ENCODE measurements at places on chromosomes 11 and 22. TPM values are rescaled to one million over a fixed set of nuclear protein-coding genes. Genes with fewer than 3 reads are reported as not detected.

- no peak for DNase-seq
Observed at GRCh38 chr11:84289381-84289906, 1003.3 kb upstream of the CCDC90B start.

C1QTNF5 gene
- total RNA-seq = not detected

- no peak for DNase-seq
Observed at GRCh38 chr11:127559978-127560377, 559.4 kb upstream of the KIRREL3 start.

DNA sequence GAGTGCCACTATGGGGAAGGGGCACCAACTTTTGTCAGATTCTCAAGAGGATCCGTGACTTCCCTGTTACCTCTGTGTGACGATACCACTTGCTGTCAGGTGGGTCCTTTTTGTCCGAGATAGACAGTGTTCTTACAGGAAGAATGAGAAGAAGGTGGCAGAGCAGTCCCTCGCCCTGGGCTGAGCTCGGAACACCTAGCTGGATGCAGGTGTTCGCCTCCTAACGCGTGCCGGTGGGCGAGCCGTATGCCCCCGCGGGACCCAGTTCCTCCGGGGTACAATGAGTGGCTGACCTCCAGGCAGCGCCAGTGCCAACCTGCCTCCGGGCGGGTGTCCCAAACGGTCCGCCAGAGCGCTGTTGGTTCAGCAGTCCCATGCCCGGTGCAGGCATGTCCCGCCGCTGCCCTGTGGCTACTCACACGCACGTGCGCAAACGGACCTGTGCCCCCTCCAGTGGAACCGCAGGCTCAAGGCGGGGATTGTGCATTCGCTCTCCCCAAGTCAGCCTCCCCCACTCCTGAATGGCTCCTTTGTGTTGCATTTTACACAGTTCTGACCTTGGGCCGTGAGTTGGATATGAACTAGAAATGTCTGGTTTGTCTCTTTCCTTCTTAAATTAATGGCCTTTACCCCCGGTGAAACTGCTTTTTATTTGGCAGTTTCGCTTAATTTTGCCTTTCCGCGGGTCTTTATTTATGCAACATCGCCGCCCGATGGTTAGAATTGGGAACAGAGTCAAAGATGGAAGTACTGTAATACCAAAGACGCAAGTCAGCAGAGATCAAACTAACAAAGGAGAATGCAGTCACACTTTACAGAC is 1.1 kb upstream of the ABTB2 start:
- DNase-seq = peak; percentile 70

GP1BB gene
- 11.2 TPM for total RNA-seq

DNA sequence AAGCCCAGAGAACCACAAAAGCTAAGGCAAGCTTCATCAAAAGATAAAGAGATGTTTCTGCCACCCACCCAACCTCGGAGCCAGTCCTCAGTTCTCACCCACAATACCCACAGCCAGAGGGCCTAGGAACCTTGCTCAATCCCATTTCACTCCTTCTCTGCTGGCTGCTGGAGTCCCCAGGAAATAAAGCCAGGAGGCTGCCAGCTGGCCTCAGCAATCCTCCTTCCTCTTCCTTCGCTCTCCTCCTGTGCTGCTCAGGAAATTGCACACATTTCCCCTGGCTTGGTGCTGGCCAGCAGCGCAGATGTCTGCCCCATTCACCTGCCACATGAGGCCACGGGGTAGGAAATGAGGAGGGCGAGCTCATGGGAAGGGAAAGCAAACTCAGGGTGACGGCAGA is 91.8 kb upstream of the LDLRAD3 start:
- DNase-seq = no peak

- DNase-seq = peak; percentile 51
Observed at GRCh38 chr11:2860636-2861035, 24.9 kb downstream of the CDKN1C start.

RDX gene
- 40.8 TPM for total RNA-seq

DNA sequence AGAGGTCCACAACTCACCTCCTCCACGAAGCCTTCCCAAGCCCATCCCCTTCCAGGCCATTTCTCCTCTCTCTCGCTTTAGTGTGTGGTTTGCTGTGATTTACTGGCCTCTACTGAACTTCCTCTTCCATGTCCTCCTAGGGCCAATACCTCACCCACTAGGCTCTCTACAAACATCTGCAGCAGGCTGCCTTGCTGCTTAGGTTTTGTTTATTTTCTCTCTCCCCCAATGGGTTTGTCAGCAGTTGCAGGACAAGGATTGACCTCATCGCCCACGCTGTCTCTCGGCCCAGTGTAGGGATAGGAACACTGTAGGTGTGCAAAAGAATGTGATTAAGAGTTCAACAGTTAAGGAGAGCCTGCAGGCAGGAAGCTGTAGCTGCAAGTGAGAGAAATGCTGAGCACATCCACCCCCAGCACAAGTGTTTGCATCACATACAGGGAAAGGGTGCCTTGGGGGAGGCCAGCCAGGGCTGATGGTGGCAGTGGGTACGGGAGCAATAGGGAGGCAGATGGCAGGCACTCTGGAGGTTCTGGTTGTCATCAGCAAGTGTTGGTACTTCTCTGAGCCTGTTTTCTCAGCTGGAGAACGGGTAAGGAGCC is 1.4 kb downstream of the PC start:
- peak; percentile 66 for DNase-seq

- DNase-seq = no peak
Observed at GRCh38 chr22:29707010-29707409, 12.8 kb upstream of the CABP7 start.

DNA sequence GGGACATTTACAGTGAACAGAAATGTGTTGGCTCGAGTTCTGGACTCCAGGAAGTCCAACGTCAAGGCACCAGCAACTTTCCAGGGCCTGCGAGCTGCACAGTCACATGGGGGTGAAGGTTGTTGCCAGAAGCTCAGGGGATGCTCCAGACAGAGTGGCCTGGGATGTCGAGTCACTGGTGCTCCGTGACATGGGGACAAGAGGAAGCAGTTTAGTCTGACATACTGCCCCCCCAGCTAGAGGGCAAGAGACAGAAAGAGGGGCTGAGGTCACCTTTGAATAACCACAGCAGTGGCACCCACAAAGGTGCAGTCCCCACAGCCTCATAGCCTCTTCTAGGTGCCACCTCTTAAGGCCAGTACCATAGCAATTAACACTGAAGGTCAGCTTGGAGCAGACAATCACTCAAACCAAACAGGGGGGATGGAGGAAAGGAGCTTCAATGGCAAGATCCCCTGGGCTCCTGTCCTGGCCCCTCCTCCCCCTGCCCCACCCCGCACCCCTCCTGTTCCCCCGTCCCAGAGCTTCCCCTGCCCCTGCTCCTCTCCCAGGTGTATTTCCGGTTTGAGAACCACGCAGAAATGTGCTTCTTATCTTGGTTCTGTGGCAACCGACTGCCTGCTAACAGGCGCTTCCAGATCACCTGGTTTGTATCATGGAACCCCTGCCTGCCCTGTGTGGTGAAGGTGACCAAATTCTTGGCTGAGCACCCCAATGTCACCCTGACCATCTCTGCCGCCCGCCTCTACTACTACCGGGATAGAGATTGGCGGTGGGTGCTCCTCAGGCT is 3.8 kb downstream of the APOBEC3D start:
- no peak for DNase-seq

TEX54 gene
- not detected for total RNA-seq

C11orf86 gene
- total RNA-seq = not detected

- DNase-seq = no peak
Observed at GRCh38 chr11:68927280-68928135, 23.8 kb downstream of the IGHMBP2 start.

TMEM151A gene
- not detected for total RNA-seq

F2 gene
- 0.71 TPM for total RNA-seq

DNA sequence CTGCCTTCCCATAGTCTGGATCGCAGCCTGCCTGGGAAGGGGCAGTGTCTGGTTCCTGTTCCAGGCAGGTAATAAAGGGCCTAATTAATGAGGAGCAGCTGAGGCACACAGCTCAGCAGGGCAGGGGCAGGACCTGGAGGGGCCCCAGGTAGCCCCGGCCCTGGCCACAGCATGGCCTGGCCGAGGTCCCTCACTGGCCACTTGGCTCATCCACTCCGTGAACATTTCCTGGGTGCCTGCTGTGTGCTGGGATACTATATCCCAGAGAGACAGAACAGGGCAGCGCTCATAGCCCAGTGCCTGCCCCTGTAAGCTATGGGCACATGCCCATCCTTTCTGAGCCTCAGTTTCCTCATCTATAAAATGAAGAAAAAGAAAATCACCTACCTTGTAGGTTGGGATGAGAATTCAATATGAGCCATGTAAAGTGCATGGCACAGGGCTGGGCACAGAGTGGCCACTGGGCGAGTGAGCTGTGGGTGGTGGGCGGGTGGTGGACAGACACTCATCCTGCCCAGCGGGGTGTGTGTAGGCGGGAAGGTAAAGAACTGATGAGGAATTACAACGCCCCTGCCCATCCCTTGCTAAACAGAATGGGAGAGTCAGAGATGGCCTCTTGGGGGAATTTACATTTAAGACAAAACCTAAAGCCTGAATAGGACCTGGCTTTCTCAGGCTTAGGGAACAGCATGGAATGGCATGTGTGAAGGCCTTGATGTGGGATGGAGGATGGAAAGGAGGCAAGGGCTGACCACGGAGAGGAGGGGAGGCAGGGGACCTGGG is 9.2 kb downstream of the MYRF start:
- no peak for DNase-seq

VPREB1 gene
- not detected for total RNA-seq

DEPDC7 gene
- 2.5 TPM for total RNA-seq

- no peak for DNase-seq
Observed at GRCh38 chr11:19664886-19665548, 47.6 kb upstream of the NAV2 start.

ART1 gene
- total RNA-seq = not detected

DNA sequence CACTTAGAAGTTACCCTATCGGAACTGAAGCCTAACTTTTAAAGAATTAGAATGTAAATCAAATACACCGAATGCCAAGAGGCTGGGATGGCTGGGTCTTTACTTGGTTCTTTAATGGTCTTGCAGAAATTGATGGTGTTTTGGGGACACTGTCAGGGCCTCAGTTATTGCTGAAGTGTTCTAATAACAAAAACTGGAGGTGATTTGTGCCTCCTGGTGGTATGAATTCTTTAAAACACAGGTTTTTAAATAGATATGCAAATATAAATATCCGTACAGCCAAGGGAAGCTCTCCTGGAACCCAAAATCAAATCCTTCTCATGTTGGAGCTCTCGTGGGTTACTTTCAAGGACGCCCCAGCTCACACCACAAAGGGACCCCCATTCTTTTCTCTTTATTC is 19.3 kb upstream of the TMPRSS5 start:
- DNase-seq = no peak

GRCh38 chr11:45948356-45948755 is 25.9 kb downstream of the LARGE2 start:
- no peak for DNase-seq

DNA sequence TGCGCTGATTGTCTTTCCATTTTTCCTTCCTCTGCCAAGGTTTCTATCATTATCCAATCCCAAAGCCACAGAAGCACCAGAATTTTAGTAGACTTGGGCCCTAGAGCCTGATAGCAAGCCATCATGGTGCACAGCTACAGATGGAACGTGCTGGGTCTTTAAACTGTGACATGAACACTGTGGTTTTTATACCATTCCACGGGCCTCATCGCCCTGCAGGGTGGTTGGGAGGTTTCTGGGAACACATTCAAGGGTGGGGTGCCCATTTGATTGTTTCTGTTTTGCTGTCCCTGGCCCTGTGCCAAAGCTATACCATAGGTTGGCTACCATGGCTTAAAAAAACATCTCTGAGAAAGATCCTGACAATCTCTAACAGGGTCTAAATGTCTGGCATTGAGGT is 151.9 kb downstream of the CACNA1I start:
- DNase-seq = no peak

DNA sequence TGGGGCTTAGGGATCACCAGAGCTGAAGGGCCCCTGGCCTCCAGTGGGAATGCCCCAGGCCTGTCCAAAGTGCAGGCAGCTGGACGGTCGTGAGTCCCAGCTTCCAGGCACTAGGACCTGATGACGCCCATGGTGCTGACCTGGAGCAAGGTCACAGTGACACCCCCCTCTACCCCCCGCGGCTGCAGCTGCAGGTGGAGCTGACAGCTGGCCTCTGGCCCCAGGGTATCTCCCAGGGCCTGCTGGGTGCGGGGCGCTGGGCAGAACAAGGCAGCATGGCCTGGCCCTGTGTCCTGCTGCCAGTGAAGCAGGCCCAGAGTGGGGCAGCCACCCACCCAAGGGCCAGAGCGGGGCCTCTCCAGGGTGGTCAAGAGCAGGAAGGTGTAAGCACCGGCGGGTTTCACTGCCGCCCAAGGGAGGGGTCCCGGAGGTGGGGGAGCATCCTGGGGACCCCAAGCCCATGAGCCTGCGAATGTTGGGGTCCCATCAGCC is 553 bp upstream of the TCIRG1 start:
- no peak for DNase-seq

GRCh38 chr11:113261709-113262475 is 52.5 kb upstream of the TTC12 start:
- peak; percentile 4 for DNase-seq

DNA sequence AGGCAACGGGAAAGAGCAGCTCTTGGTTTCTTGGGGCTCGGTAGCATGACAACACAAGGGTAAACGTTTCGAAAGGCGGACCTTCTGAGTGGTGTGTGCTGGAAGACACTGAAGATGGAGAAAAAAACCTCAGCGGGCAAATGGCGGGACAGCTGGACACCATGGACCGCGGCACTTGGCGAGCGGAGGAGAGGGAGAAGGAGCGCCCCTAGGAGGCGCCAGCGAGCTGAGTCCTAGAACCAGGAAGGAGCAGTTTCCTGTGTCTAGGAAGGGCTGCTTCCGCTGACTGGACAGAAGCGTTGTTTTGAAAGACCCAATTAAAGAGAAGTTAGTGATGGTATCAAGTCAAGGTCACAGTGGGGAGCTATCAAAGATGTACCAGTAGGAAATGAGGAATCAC is 44.0 kb upstream of the OPCML start:
- DNase-seq = no peak

- no peak for DNase-seq
Observed at GRCh38 chr22:47391169-47392053, 629.0 kb downstream of the TBC1D22A start.

GRCh38 chr11:35432464-35432863 is 13.1 kb upstream of the SLC1A2 start:
- no peak for DNase-seq

GRCh38 chr22:27134315-27134701 is 476.9 kb downstream of the MIAT start:
- DNase-seq = peak; percentile 57

DNA sequence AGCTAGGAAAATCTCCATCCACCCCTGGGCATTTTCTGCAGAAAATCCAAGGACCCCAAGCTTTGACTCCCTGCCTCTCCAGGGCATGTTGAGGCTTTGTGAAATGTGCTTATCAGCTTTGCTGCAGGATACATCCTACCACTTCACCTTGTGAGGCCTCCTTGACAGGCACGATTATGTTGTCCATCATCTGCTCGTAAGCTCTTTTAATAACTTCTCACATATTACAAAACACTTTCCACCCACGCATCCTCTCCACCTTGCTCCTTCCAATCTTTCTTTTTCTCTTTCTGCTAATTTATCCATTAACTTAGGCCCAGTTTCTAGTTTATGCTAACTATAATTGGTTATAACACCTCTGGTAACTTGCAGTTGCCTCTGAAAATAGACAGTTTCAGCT is 147.0 kb upstream of the MTNR1B start:
- DNase-seq = no peak
